Memory B cell (primary cell): ENCODE measurements at places on chromosomes 6 and 20.

DNA sequence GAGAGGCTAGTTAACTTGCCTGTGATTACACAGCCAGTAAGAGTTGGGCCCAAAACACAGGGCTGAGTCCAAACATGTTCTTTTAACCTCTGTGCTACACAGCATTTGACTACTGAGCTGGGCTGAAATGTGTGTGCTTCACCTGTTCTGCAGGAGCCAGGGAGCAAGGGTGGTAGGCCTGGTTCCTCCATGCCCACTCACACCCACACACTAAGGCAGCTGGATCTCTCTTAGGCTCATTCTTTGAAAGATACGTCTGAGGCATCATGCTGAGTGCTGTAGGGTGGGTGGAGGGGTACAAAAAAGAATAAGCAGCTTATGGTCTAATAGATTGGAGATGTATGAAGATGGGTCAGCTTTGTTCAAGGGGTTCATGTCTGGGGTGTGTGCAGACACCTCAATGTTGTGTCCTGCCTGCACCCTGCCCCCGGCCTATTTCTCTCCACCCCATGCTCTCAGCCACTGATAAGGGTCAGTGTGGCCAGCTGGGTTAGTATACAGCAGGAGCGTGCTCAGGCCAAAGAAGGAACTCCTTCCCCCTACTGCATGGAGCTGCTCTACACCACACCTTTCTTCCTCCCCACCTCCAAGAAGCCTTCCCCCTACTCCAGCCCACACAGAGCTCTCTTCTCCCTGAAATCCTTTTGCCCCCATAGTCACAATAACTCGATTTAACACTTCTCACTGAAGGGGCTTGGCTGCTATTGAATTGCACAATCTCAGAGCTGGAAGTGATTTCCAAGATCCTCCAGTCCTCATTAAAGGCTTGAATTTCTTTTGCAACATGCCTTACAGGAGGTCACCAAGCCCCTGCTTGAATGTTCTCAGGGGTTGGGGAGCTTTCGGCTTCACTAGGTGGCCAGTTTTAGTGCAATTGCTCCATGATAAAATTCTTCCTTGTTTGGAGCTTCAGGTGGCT is 3.4 kb downstream of the PPP2R5D start:
- no peak for DNase-seq

DNA sequence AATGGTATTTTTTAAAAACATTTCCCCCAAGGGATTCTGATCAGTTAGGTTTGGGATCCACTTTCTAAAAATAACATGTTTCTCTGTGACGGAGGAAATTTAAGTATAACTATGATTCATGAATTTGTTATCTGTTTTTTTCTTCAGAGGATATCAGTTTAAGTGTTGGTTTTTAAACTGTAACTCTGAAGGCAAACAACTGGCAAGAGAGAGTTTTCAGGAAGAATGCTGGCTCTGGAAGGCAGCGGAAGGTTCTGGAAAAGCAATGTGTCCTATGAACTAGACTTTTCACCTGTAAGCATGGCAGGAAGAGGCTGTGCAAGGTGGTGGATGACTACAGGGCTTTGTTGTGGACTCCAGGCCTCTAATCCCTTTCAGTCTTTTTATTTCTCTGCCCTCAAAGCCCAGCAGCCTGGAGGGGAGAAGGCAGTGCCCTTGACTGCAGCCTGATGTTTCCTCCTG is 153.1 kb downstream of the GMPR start:
- DNase-seq = no peak

DNA sequence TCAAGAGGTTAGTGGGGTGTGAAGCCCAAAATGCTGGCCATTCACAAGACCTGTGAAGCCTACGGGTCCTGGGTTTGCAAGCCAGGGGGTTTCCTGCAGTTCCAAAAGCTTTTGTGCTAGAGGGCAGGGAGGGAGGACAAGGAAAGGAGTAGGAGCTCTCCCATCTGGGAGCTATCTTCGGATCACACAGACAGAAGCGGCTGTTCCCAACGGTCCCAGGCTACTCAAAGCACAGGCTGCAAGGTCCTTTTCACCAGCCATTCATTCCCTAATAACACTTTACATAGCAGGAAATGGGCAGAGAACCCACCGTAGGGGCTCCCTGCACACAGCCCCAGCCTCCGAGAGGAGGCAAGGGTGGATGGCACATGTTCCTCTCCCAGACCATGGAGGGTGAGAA is 296.9 kb downstream of the FOXC1 start:
- no peak for DNase-seq

GRCh38 chr6:157066781-157067491 is 256.4 kb downstream of the TMEM242 start:
- DNase-seq = no peak

GRCh38 chr6:105331927-105332326 is 71.0 kb downstream of the PREP start:
- no peak for DNase-seq
